NCI-H226 (cell line): ENCODE measurements at places on chromosomes 3 and 15.

DNA sequence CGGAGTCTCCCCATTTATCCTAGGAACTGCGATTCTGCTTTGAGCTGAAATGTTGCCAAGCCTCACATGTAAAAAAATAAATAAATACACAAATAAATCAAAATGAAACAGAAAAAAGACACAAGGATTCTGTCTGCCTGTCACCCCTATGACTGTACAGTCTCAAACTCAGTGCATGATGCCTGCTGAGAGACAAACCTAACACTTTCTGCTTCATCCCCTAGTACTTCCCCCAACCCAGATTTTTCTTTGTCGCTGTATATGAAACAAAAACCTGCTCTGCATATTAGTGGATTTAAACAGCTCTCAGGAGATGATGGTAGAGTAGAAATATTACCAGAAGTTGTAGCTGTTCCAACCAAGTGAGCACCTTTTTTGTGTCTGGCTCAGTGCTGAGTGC is 530.7 kb upstream of the CFAP20DC start:
- no peak for DNase-seq

- DNase-seq = no peak
These were observed 595 bp downstream of the DPH6 start for GRCh38 chr15:35545316-35545823.

- peak; percentile 2 for DNase-seq
These were observed 927.6 kb downstream of the FHIT start for GRCh38 chr3:60323651-60324050.

- no peak for DNase-seq
These were observed 48.8 kb upstream of the WDR5B start for GRCh38 chr3:122464659-122465058.

GRCh38 chr3:47265725-47266428 is 16.7 kb downstream of the KIF9 start:
- no peak for DNase-seq
